Right renal pelvis (tissue), 4 donors: ENCODE measurements at places on chromosomes 6 and 20. TPM values are rescaled to one million over a fixed set of nuclear protein-coding genes. Genes with fewer than 3 reads are reported as not detected.

GRCh38 chr6:80769106-80769505 is 662.6 kb downstream of the BCKDHB start:
- no peak for DNase-seq

The DEF6 gene
- polyA plus RNA-seq: 3.9 TPM

DNA sequence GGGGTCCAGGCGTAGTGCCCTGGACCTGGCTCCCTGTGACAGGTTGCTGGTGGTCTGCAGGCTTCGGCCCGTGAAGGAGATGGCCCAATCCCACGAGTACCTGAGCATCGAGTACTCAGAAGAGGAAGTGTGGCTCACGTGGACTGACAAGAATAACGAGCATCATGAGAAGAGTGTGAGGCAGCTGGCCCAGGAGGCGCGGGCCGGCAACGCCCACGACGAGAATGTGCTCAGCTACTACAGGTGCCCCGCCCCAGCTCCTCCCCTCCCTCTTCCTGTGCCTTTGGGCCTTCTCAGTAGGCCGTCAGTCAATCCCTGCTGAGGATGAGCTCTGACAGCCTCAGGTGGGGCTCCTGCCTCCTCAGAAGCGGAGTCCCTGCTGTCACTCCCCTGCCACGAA is 42.6 kb downstream of the UQCC2 start:
- no peak for DNase-seq

The HMGN3 gene
- 314 TPM for polyA plus RNA-seq

DNA sequence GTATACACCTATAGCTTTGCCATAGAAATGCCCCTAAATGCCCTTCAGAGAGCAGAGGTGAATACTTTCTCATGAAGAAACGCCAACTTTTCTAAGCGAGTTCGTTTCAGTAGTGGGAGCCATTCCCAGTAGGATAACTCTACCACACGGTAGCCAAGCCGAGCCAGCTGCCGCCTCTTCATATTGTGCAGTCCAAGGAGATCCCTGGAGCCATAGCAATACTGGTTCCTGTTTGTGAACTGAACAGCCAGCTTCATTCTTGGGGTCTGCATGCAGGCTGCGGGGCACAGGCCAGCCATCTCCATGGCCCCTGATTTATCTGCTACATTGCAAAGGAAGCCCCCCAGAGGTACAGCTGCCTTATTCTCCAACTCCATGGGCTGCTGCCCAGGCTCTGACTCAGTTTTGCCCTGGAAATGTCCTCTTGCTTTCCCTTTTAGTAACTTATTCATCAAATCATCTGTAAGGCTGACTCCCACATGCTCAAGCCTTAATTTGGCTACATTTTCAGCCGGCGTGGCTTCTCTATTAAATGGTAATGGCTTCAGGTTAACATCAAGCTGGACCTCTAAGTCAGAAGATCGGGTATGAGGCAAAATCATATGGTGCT is 12.8 kb downstream of the FASTKD5 start:
- no peak for DNase-seq

DNA sequence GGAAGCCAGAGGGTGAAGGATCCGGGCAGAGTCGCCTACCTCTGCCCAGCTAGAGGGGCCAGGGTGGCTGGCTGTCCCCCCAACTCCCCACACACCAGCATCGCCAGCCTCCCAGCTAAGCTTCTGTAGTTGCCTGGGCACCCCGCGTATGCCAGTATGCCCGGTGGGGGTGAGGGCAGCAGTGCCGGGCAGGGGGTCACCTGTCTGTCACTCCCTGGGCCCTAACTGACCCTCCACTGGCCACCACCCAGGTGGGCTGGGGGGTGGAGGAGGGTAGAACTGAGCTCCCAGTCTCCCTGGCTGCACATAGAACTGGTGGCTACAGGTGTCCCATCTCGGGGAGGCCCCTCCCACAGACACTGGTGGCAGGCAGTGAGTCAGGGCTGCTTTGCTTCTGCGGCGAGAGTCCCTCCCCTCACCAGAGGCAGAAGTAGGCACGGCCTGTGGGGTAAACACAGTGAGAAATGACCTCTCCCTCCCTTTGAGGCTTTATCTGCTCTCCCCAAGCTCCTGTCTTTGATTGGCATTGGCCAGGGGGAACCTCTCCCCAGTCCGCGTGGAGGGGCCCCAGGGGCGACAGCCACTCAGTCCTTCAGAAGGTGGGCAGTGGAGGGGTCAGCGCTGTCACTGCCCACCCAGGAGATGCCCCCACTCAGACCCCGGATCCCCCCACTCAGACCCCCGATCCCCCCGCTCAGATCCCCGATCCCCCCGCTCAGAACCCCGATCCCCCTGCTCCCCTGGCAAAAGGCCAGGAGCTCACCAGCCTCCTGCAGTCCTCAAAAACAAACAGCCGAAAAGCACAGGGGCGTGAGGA is 2.5 kb downstream of the NTSR1 start:
- no peak for DNase-seq

- no peak for DNase-seq
Observed at GRCh38 chr20:15091421-15092037, 754.1 kb upstream of the FLRT3 start.

DNA sequence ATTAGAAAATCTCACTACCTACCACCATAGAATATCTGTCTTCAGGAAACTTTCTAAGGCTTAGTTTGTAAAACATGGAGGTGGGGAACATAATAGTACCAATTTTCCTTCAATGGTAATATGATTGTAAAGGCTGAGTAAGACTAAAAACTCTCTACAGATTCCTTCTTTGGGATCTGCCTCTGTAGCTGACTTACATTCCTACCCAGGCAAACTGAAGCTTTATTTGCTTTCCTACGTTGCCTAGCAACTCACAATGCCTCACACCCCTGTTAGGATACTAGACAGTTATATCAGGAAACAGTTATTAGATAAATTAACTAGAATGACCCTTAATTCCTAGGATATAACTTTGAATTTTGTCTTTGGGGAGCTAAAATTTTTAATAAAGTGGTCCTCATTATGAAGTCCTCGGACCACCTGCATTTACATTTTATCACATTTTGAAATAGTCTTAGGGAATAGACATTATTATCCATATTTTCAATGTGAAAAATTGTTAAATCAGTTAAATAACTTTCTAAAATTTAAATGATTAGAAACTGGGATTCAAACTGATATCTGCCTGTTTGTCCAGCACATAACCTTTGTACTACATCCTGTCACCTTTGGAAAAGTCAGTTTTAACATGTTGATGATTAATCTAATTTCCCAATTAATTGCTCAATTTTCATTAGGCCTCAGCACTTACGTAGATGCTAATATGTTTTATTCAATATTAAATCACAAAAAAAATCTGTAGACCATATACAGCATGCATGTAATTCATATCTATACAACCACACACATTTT is 591.4 kb downstream of the RNF144B start:
- peak; percentile 19 for DNase-seq

The BPIFB2 gene
- not detected for polyA plus RNA-seq

The RAD21L1 gene
- polyA plus RNA-seq: not detected

DNA sequence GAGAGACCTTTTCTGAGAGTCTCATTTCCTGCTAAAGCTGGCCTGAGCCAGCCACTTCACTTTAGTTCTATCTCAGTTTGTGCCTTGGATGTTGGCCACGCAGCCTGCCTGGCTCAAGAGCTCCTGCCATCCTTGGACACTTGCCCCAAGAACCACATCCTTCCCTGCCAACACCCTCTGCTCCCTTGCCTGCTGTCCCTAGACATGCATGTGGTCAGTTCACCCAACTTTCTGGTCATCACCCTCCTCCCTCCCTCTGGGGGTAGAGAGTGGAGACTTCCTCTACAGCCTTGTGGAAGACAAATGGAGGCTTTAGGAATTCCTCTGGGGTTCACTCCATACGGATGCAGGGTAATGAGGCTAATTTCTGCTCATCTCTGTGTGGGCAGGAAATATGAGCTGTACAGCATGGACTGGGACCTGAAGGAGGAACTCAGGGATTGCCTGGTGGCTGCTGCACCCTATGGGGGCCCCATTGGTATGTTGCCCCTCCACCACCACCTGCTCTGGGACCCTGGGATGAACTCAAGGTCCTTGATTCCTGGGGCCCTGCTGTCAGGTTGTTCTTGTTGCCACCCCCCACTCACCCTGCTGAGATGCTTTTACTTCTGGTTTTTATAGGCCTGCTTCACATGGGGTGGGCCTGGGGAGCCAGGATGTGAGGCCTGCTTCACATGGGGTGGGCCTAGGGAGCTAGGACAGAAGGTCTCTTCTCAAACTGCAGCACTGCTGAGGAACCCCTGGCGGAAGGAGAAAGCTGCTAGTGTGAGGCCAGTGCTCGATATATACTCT is 13.8 kb upstream of the PTPRA start:
- DNase-seq: no peak

GRCh38 chr6:168989421-168989820 is 264.2 kb downstream of the THBS2 start:
- no peak for DNase-seq

- peak; percentile 16 for DNase-seq
Observed at GRCh38 chr6:154683756-154684523, 49.3 kb upstream of the SCAF8 start.

GRCh38 chr6:149393002-149393679 is 6.9 kb upstream of the SUMO4 start:
- DNase-seq: no peak

DNA sequence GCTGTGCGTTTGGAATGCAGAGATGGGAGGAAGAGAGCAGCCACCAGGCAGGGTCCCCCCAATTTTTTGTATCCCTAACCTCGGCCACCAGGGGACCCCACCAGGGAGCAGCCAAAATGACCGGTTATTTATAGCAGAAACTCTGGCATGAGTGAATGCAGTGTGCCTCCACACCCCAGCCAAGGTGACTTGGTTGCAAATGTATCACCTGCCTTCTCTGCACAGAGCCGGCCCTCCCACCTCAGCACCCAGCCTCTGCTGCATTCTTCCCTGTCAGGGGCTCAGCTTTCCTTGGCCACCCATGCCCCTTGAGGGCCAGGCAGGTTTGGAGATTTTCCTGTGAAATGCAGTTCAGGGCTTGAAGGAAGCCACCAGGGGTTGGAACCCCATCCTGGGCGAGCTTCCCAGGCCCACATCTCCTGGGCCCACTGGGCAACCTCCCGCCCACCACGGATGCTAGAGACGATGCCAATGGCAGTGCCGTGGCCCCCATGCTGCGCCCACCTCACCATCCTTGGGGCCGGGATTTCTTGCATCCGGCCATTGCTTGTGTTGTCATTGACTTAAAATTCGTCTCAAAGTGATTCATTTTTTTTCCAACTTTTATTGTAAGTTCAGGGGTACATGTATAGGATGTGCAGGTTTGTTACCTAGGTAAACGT is 291.6 kb downstream of the TAF4 start:
- no peak for DNase-seq

- no peak for DNase-seq
Observed at GRCh38 chr20:44419131-44419844, 56.4 kb upstream of the TTPAL start.

The PPP1R16B gene
- polyA plus RNA-seq: 6.9 TPM

DNA sequence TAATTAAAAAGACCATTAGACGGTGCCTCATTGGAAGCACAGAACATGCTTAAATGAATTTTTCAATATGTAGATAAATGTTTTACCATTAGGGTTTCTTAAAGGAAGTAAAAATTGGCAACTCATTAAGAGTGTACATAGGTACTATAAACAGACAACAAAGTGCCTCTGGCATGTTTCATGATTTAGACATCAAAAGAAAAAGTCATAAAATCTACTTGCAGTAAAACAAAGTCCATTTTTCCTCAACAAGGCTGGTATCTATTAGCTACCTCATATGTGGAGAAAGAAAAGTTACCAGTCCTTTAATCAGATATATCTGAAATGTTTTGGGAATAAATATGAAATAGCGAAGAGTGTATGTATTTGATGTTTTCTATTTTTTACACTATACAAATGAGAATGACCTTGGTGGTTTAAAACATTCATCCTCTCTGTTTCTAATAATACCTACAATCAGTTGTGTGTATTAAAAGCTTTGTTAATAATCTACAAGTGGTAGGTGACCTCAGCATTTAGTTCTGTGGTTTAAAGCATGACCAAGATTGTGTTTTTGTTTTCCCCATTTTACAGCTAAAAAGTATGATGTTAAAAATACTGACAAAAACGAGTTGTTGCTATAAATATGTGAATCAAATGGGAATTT is 87.5 kb downstream of the HDGFL1 start:
- DNase-seq: no peak

DNA sequence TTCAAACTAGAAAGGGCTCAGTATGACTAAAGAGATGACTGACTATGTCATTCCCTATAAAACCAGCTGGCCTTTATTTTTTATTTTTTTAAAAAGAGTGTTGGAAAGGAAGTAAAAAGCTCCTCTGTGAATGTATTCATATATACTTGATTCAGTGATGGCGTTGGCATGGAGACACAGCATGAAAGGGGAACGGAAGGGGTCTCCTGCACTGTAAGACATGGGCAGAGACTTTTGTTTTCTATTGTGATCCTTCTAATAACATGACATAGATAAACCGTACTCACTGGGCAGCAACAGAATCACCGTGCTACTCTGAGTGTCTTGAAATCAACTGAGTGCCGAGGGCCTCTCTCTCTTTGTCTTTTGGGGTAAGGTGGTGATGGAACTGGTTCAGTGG is 228.1 kb upstream of the RIN2 start:
- DNase-seq: no peak

- DNase-seq: no peak
Observed at GRCh38 chr6:8234321-8234720, 132.0 kb upstream of the EEF1E1 start.

DNA sequence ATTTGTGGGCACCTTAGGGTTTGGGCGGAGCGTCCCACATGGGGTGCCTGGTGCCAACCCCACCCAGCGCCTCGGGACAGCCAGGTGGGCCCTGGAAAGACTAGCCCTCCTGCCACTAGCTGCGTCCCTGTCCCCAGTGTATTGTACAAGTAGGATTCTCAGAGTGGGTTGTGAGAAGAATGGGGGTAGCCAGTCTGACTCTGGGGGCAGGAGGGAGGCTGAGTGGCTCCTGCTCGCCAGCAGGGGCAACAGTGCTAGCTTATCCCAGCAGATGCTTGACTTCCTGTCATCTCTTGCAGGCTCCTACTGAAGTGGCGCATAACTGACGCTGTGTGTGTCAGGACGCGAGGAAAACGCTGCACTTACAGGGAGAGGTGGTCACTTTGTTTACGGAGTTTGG is 9.3 kb downstream of the PSMA7 start:
- no peak for DNase-seq

DNA sequence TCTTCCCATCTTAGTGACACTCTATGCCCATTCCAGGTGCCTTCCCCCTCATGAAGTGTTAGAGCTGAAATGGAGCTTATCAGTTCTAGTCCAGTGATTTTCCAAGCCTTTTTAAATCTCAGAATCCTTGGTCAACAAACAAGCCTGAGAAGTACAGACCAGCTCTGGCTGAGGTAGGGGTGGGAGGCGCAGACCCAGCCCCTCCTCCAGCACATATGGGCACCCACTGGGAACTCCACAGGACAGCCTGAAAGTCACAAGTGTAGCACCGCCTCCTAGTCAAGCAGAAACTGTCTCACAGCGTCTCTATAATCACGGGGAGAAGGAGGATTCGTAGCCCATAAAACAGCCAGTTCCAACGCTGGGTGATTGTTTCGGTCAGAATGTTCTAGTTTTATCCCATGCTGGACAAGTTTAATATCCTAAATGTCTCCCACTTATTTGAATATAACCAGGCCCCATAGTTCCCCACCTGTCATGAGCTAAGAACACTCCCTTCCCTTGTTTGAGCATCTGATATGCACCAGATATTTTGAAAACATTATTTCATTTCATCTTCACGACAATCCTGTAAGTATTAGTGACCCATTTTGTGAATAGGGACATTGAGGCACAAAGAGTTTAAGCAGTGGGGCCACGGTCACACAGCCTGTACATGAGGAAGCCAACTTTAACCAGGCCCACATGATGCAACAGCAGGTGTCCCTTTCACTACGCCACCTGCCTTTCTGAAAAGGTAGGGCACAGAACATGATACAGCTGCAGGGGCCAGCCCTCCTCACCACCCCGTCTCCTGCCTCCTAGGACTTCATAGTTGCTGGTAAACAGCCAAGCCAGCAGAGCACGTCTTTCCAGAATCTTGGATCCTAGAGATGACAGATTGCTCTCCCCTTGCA is 40.1 kb downstream of the TRAF3IP2 start:
- DNase-seq: no peak
